Articular chondrocyte of knee joint (primary cell): ENCODE measurements at places on chromosomes 1 and 21. TPM values are rescaled to one million over a fixed set of nuclear protein-coding genes. Genes with fewer than 3 reads are reported as not detected.

FAM163A gene
- total RNA-seq, result not detected in 2 replicates

TMPRSS15 gene
- not detected in 2 replicates for total RNA-seq

FAM89A gene
- total RNA-seq, result 8.6 and 8.8 TPM in 2 replicates

FAM131C gene
- 0.26 TPM in 1 of 2 replicates, not detected in the other for total RNA-seq

OR2T29 gene
- not detected in 2 replicates for total RNA-seq

YOD1 gene
- total RNA-seq, result 11.7 and 12.3 TPM in 2 replicates

CFHR3 gene
- 0.11 TPM in 1 of 2 replicates, not detected in the other for total RNA-seq

CLDN17 gene
- total RNA-seq, result not detected in 2 replicates
